ENCODE measurements at places on chromosomes 6 and 20. TPM values are rescaled to one million over a fixed set of nuclear protein-coding genes. Genes with fewer than 3 reads are reported as not detected.

DNA sequence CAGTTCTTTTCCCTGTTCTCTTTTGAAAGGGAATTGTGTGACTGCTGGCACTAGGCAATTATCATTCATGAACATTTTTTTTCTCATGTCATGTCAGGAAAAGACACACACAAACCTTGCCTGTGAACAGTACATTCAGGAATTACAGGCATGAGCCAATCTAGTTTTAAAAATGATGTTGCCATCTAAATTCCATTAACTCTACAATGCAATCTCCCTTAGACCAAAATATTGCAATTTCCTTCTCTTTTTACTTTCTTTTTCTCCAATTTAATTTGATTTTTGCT is 127.5 kb upstream of the STMND1 start:
- DNase-seq, result no peak

- no peak for DNase-seq
Measured at GRCh38 chr6:32271429-32271828, 47.6 kb upstream of the NOTCH4 start.

- no peak for DNase-seq
Measured at GRCh38 chr6:40791004-40791403, 203.8 kb upstream of the LRFN2 start.

GRCh38 chr6:37897321-37897720 is 77.8 kb downstream of the ZFAND3 start:
- no peak for DNase-seq

RPN2 gene
- total RNA-seq, result 125 TPM

GSTA3 gene
- not detected for total RNA-seq

HAO1 gene
- total RNA-seq, result not detected

Data from esophagus muscularis mucosa (tissue), 4 donors.